ENCODE measurements at places on chromosomes 1 and 21.
A peak's percentile ranks its signal among the peaks of the same experiment; 100 is the strongest.

DNA sequence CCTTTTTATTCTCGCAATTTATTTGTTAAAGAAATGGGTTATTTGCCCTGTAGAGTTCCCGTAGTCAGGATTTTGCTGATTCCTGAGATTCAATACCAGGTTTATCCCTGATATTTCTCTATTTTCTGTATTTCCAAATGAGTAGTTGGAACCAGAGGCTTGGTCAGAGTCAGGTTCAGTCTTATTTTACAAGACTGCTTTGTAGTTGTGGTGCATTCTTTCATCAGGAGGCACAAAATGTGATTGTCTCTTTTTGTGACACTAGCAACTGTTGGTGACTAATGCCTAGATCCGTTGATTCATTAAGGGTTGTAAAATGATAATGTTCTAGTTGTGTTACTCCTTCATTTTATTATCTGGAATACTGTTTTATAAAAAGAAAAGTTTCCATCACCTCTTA, 95.5 kb upstream of the TPTE start:
- no peak for DNase-seq

- DNase-seq: no peak
Measured at GRCh38 chr1:236066054-236066453, 1.2 kb upstream of the NID1 start.

DNA sequence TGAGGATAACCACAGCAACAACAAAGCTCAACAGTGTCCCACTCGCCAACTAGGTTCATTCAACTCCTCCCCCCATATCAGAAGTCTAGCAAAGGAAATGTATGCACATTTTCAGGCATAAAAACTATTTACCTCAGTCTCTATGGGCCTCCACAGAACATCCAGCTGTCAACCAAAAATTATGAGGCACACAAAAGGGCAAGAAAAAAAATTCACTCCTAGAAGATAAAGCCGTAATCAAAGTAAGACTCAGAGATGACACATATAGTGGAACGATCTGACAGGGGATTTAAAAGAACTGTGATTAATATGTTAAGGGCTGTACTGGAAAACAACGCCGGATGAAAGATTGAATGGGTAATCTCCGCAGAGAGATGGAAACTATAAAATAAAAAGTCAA, 158.7 kb downstream of the NTPCR start:
- peak; percentile 21 for DNase-seq

- no peak for DNase-seq
Measured at GRCh38 chr1:15843826-15844572, 3.5 kb upstream of the SPEN start.

- no peak for DNase-seq
Measured at GRCh38 chr21:45873866-45874265, 107.7 kb upstream of the COL6A1 start.

DNA sequence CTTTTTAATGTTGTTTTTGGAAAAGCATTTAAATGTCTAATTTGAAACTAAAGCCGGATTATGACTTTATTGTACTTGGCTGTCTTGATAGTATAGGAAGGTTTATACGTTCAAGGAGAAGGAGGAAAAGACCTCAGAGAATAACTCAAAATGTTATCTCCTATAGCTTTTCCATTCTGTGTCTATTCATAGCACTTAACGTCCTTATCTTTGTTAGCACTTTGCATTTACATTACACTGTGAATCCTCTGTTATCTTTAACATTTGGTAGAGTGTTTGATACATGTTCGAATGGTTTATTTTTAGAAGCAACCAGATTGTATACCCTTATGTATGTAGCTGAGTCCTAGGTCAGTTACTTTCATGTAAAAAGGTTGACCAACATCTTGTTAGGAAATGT, 50.8 kb upstream of the PODN start:
- DNase-seq: no peak

- no peak for DNase-seq
Measured at GRCh38 chr1:75785320-75785982, 605 bp upstream of the RABGGTB start.

- no peak for DNase-seq
Measured at GRCh38 chr1:238752327-238752726, 634.0 kb upstream of the CHRM3 start.

DNA sequence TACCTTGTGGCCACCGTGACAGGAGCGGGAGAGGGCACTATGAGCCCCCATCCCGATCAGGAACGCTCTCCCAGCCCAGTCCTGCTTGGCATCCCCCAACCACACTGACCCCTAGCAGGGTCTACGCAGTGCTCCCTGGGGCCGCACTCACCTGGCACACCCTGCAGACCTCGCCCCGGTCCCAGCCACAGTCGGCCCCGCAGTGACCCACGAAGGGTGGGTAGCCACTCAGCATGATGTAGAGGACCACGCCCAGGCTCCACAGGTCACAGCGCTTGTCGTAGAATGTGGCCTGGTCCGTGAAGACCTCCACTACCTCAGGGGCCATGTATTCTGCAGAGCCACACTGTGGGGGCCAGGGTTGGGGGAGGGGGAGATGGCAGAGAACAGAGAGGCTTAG, 11.1 kb upstream of the KNCN start:
- DNase-seq: no peak

DNA sequence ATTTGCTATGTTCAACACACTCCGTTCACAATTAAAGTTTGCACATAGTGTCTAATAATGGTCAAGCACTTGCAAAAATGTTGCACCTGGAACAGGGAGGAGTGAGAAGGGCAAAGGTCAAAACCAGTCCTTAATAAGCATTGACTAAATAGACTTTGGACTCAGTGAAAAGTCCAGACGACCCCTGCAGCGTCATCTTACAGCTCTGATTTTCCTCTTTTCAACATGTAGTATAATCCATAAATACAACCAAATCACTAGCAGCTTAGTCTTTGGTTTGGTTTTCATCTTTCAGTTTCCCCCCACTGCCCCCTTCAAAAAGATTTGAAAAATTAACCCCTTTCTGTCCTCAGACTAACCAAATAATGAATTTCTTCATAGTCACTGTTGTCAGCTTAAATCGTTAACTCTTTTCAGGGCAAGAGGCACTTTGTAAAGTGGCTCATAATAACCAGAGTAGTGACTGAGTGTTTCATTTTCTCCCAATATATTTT, 290.3 kb downstream of the PTPRC start:
- no peak for DNase-seq

GRCh38 chr1:14672005-14672404, 73.5 kb downstream of the KAZN start:
- no peak for DNase-seq

DNA sequence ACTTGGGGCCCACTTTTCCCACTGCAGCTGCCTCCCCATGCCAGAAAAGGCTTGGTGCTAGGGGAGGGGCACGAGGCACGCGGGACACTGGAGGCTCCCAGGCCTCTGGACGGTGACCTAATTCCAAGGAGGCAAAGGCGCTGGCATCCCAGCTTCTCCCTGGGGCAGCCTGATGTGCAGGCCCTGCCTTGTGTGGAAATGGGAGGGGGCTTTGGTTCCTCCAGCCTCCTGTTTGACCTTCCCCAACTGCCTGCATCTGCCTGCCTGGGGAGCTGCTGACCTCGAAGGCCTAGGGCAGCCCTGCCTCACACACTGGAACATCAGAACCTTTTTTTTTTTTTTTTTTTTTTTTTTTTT, 39.9 kb downstream of the KIAA1614 start:
- DNase-seq: no peak

DNA sequence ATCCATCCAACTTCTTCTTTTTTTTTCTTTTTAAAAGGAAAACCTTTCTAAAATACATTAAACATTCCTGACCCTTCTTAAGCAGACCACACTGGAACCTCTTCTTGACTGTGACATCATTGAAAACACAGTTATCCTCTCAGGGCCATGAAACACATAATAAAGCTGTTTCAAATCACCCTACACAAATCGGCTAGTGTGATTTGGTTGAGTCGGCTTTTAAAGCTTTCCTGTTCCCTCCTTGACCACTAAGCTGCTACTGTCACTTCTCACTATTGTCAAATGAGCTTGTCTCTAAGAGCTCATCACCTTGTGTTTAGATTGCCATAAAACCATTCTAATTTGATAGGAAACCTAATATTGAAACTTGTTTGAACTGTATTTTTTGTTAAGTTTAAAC, 5.9 kb downstream of the USP24 start:
- no peak for DNase-seq

DNA sequence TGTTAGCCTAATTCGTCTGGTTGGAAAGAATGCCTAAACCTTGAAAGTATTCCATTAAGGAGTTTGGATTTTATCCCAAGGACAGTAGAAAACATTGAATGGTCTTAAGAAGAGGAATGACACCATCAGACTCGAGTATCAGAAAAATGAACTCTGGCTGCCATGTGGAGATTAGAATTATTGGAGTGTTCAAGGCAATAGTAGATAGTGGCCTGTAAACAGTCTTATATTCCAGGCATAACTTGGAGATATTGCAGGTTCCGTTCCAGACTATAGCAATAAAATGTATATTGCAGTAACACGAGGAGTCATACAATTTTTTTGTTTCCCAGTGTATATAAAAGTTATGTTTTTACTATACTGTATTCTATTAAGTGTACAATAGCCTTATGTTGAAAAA, 130.9 kb downstream of the GDAP2 start:
- no peak for DNase-seq

DNA sequence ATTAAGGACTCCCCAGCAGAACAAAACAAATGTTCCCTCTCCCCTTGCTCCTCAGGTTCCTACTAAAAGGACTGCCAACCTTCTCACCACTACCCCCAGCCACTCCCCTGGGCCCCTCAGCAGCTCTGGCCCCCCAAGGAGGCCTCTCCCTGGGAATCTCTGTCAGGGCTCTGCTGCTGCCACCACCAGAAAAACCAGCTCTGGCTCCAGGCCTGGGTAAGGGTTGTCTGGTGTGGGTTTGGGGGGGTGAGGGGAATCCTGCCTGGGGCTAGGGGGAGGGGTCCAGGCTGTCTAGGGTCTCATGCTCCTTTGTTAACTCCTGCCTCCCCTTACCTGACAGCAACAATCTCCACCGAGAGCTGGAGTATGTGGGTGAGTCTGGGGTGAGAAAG, 4.8 kb downstream of the NECTIN4 start:
- DNase-seq: no peak

GRCh38 chr1:169018751-169019150, 87.7 kb upstream of the ATP1B1 start:
- DNase-seq: no peak

DNA sequence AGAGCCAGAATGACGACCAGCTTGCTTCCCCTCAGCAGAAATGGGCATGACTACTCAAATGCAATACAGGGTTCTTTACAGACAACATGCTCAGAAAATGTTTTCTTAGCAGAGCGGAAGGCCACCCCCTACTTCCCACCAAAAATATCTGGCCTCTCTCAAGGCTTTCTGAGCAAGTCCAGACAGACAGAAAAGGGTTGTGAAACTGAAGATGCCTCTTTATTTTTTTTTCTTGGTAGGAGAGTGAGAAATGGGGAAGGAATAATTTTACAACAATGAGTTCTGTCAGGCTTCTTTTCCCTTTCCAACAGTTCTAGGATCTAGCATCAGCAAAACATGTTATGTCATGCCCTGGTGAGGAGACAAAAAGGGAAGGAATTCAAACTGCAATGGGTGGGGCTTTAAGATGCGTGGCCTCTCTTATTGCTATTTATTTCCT, 172.0 kb upstream of the CAMK1G start:
- peak; percentile 99 for DNase-seq

- DNase-seq: no peak
Measured at GRCh38 chr1:18010408-18010807, 97.2 kb upstream of the IGSF21 start.

DNA sequence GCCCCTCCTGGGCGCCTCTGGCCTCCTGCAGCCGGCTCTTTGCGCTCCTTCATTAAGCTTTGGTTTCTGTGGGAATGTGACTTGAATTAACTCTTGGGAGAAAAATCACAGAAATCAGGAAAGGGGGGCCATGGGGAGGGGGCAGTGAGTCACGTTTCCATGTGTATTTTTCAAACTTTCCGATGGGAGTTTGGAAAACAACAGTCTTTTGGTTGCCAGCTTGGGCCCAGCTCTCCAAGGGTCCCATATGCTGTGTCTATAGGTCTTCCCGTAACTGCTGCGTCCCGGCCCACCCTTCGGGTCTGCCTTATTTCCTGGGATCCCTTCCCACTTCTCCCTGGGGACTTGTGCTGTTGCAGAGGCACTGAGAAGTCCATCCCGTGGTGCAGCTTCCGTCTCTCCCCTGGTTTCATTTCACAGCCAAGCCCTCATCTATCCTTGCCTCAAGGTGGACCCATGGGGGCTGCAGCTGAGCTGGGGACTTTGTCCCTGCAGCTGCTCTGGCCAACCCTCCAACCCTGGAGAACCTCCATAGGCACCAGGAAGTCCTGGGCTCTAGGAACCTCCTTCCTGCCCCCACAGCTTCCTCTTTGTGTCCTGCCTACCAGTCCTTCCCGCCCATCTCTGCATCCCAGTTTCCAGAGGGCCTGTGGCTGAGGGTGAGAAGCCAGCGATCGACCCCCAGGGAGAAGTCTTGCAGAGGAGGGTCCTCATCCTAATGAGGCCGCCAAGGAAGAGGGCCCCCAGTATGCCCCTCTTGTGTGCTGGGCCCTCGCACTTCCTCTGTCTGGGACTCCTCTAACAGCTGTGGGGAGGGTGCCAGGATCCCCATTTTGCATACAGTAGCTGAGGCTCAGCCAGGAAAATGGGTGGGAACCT, 11.6 kb upstream of the LMNA start:
- peak; percentile 19 for DNase-seq

DNA sequence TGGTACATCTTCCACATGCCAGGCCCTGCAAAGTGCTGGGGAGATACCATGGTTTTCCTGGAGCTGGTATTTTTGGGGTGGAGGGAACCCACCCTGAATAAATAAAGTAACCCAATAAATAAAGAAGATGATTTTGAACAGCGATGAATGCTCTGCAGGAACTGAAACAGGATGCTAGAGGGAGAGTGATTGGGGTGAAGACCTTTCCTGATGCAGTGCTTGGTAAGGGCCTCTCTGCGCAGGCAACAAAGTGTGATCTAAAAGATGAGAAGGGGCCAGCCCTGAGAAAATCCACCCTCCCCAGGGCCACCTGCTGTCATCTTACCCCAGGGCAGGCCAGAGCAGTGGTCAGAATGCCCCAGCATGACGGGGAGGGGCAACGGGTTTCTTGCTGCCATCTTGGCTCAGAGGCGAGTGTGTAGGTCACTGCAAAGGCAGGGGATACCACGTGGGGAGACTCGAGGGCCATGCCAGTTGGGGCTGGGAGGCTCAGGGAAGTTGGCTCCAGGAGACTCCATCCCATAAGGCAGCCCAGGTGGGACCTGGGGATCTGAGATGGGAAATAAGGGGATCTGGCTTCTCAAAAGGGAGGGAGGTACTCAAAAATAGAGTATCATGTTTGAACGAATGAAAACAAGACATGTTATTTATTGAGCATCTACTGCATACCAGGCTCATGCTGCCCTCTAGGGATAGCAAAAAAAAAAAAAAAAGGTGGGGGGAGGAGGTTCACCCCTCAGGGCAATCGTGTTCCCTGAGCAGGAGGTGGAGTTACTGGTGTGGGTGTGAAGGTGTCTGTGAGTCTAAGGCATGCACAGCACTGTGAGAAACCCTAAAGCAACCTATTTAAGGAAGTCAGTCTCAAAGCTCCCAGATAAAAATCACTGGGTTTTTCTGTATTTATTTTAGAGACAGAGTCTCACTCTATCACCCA, 2.8 kb downstream of the SRARP start:
- peak; percentile 79 for DNase-seq

Data from bronchial epithelial cell (primary cell).